CD4-positive, alpha-beta T cell treated with Interleukin-15 for 1 hour (primary cell): ENCODE measurements at places on chromosomes 4 and X.

GRCh38 chr4:145808848-145809512 lies 129.0 kb downstream of the C4orf51 start:
- no peak for DNase-seq

GRCh38 chr4:165398570-165398969 lies 19.8 kb downstream of the CPE start:
- DNase-seq = no peak

GRCh38 chrX:154308108-154308946 lies 12.7 kb downstream of the TKTL1 start:
- peak; percentile 78 for DNase-seq

GRCh38 chrX:15435836-15436619 lies 51.8 kb upstream of the VEGFD start:
- DNase-seq = no peak

DNA sequence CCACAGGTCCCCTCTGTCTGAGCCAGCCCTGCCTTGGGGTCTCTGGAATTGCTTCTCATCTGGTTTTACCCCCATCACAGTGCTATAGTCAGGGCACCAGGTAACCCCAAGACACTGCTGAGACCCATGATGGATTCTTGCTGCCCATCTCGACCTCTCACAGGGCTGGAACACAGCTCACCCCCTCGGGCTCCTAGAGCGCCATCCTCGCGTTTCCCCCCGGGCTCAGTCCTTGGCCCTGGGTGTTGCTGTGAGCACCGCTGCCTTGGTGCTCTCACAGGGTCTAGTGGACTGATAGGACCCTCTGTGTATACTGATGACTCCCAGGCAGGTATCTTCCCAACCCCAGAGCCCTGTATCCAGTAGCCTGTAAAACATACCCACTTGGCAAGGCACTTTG lies 8.8 kb downstream of the MAEA start:
- no peak for DNase-seq

DNA sequence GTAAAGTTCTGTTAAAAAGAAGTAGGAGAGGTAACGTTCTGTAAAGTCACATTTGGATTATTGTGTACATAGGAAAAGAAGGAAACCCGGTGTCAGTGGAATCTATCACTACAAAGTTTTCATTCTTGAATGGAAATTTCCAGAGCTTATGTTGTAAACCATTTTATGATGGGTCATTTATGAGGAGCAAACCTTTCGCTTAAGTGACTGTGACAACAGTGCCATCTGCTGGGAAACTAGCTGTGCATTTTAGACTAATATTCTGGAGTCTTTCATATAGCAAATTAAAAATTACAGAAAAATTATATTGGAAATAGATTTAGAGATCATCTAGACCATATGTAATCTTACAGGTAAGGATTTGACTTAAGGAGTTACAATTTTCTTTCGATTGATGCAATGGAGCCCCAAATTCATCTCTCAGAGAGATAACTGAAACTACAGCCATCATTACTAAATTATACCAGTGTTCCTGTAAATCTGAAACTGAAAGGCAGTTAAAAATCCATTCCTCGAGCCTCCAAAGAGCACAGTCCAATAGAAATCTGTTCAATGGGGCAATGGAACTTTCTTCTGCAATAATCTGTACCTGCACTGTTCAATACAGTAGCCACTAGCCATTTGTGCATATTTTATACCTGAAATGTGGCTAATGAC lies 26.9 kb downstream of the ASB9 start:
- no peak for DNase-seq

DNA sequence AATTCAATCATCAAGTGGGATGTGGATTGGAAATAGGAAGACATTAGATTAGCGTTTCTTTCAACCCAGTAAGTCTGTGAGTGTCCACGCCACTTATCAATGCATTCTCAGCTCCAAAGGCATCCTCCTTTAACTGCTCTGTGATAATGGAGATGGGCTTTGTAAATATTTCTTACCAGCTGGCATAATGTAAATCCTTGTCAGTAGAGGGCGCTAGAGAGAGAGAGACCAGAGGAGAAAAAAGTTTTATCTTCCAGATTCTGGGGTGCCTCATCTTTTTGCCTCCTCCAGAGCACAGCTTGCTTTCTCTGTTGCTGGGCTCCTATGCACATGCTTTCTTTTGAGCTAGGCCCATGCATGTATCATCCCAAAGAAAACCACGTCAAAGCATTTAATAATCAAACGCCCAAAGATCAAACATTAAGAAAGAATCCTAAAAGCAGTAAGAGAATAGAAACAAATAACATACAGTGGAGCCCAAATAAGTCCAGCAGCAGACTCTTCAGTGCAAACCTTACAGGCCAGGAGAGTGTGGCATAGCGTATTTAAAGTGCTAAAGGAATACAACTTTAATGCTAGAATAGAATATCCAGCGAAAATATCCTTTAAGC lies 9.6 kb upstream of the MTMR1 start:
- DNase-seq = no peak

- DNase-seq = no peak
Observed at GRCh38 chrX:151000861-151001331, 17.8 kb downstream of the HMGB3 start.

- DNase-seq = no peak
Observed at GRCh38 chr4:88027611-88028608, 20.5 kb downstream of the PKD2 start.

DNA sequence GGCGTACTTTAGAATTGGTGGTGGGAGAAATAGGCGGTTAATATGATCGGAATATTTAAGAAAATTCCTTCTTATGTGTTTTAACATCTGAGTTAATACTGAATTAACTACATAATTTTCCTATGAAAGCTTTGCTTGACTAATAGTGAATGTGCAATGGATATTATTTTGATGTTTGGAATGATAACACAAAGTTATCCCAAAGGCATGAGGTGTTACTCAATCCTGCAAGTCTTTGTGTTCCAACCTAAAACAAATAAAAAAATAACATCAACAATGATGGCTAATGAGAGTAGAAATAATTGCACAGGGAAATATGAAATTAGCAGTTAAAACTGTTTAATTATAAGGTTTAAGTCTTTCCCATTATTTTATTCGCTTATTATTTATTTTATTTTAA lies 183.6 kb upstream of the ARSJ start:
- no peak for DNase-seq

DNA sequence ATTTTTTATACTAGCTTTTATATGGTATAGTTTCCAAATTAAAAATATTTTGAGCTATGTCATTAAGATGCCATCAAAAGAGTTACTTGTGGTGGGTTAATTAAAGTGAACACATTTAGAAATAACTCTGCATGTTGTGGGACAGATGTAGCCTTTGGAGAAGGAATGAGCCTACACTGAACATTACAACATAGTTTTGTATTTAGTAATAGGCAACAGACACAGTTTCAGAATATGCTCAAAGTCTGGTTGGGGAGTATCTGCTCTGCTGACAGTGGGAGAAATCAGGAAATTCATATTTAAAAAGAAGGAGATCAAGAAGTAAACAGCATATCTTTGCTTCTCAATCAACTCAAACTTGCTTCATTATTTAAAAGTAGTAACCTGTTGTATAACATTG lies 23.7 kb downstream of the EMCN start:
- no peak for DNase-seq

DNA sequence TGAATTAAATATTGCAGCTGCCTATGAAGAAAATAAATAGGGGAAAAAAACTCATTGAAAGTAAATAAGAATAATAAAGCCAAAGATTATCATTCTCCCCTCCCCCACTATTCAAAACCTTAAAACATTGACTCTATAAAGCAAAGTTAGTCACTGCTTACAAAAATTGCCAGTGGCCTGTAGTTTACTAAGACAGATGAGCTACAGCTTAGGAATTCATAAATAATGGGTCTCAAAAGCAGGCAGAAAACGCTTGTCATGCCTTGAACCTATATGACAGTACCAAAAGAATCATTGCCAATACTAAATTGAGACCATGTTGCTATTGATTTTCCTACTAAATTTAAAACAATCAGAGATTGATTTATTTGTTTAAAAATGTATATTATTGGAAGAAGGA lies 78.9 kb downstream of the SLC10A7 start:
- no peak for DNase-seq

DNA sequence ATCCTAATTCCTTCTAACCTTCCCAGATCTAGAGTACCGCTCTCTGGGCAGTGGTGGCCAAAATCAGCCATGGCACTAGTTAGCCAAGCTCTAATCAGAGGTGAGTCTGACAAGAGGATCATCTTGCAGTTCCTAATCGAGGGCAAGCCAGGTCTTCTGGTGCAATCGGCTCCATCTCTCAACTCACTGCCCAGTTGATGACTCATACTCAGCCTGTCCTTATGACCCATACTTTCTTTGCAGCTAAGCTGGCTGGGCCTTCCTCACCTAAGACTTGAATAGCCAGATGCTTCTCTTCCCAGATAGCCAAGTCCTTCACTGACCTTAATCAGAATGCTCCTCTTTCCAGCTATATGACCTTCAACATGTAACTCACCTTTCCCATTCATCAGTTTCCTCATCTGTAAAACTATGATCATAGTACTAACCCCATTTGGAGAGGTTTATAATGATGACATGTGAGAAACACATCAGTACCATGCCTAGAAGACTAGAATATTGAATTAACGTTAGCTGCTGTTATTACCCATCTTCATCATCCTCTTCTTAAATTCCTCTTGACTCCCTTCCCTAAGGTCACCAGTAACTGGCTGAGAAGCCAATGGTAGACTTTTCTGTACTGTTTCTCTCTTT lies 57.1 kb downstream of the RELL1 start:
- no peak for DNase-seq

GRCh38 chr4:150710770-150711375 lies 128.9 kb downstream of the MAB21L2 start:
- DNase-seq = no peak

DNA sequence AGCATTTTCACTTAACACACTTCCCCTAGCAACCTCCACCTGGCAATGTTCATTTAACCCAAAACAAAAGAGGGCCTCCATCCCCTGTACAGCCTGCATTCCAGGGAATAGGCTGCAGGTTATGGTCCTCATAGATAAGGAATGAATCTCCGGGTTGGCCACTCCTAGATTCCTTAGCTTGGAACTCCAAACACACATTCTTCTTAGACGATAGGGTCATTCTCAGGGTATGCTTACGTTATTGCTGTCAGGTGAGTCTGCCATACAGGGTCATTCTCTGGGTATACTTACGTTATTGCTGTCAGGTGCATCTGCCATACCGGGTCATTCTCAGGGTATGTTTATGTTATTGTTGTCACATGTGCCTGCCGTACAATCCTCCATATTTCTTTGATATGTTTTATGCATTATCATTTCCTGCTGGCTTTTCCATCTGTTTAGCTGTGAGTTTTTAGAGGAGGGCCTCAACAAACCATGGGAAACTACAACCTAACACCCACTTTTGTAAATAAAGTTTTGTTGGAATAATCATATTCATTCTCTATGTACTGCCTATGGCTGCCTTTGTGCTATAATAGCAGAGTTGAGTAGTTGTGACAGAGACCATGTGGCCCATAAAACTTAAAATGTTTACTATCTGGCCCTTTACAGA lies 8.2 kb upstream of the AFF1 start:
- DNase-seq = no peak

- no peak for DNase-seq
Observed at GRCh38 chrX:121227888-121228287, 180.5 kb downstream of the GLUD2 start.

DNA sequence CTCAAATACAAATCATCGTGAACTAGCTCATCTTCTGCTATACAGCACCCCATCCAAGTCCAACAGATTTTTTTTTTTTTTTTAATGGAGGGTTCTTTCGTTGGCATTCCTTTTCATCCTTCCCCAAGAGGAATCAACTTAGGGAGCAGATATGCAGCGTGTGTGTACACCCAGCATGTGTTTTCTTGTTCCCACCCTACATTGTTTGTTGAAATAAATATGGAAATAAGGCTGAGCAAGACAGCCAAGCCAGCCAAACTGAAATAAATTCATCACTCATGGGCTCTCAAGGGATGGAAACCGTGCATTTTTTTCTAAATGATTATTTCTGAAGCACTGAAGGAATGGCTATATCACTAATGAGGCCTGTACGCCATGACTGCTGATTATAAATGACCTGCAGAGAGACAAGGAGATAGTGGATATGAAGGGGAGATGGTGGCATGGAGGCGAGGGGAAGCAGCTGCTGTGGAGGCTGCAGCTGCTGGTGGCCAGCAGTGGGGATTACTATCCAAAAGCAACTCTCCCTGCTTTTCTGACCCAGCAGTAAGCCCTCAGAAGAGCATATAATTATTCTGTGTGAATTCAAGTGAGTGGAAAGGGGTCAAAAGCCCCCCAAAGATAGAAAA lies 173.9 kb downstream of the MGST2 start:
- DNase-seq = no peak

GRCh38 chrX:118519411-118520215 lies 24.0 kb downstream of the DOCK11 start:
- DNase-seq = no peak

GRCh38 chr4:158442736-158443135 lies 78.9 kb upstream of the RXFP1 start:
- no peak for DNase-seq

- DNase-seq = no peak
Observed at GRCh38 chr4:154010371-154010770, 221.5 kb upstream of the SFRP2 start.

DNA sequence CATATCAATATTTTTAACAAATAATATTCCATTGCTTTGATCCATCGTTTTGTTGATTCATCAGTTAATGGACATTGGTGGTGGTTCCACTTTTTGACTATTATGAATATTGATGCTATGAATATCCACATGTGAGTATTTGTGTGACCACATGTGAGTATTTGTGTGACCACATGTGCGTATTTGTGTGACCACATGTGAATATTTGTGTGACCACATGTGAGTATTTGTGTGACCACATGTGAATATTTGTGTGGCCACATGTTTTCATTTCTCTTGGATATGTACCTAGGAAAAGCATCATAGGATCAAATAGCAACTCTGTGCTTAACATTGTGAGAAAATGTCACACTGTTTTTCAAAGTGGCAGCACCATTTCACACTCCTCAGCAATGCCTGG lies 433.6 kb upstream of the FRG1 start:
- DNase-seq = no peak

- DNase-seq = no peak
Observed at GRCh38 chr4:73770917-73771316, 30.5 kb downstream of the CXCL8 start.

- DNase-seq = peak; percentile 18
Observed at GRCh38 chrX:23959781-23960180, 52.0 kb downstream of the CXorf58 start.

GRCh38 chrX:20361081-20361889 lies 94.6 kb upstream of the RPS6KA3 start:
- DNase-seq = no peak

DNA sequence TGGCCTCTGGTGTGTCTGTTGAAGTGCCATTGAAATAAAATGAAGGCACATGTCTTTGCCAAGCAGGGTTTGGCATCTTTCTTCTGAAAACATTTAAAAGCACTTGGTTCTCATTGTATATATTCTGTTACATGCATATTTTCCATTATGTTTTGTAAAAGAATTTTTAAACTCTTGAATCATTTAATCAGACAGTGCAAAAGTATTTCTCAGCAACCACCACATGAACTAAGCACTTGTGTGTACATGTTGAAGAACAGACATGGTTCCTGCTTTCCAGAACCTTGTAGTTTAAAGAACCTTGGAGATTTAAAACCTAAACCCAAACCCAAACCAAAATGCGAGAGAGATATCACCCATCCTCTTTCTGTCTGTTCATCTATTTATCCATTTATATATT lies 220.3 kb upstream of the GIMD1 start:
- no peak for DNase-seq

- DNase-seq = no peak
Observed at GRCh38 chr4:82780752-82781231, 17.8 kb downstream of the SCD5 start.
